ENCODE measurements at places on chromosomes 1 and 21.

DNA sequence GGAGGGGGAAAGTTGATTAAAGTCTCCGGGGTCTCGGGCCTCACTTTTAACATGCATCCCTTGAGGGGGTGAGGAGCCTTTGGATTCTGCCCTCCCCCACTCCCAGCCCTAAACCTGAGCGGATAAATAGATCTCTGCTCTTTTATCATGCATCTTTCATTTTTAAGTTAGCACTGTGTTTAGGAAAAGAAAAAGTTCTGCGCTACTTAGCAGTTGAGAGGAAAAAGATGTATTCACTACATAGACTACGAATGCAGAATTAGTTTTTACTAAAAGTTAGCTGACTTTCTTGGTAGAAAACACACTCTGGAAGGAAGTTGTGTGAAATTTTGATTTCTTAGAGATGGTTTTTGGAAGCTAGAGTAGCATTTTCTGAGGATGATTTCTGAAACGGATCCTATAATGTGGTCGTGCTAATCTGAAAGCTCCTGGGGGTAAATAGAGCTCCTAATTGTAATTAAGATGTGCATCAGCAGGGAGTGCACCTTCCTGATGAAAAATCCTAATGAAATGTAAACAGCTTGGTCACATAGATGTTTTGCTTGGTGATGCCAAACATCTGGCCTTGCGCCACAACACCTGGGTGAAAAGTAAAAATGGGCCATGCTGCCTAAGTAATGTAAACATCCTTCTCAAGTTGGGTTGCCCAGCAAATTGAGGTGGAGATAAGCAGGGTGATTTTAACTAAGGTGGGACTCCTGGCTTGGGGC lies 1.8 kb downstream of the ROR1 start:
- no peak for DNase-seq

- DNase-seq = no peak
Observed at GRCh38 chr1:15525050-15526020, 1.3 kb upstream of the DNAJC16 start.

DNA sequence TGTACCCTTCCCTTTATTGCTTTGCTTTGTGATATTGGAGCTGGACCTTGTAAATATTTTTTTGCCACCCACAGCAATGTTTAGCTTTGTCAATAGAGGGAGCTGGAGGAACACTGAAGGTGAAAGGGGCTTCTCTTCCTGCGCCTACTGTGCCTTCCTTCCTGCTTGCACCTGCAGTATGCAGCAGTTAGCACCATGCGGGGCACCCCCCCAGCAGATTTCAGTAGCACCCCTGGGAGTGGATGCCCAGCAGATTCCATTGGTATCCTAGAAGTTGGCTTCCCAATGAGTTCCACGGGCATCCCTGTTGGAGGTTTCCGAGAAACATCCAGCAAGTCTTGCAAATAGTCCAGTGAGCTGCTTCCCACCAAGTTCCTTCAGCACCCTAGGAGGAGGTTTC lies 25.6 kb downstream of the S100A10 start:
- peak; percentile 59 for DNase-seq

DNA sequence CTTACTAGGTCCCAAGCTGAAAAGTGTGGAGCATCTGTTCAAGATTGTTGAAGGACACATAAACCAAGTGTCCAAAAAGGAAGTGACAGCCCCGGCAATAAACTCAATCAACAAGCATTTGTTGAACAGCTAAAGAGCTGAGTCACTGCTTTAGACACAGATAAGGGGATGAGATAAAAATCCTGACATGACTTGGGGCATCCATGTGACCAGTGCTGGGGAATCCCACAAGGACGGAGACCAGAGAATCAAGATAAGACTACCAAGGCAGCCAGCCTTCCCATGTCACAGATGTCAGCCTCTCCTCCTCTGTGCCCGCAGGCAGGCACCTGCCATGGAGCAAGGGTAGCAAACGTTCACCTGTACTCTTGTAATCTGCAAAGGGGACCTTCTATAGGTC lies 118.6 kb upstream of the KAZN start:
- DNase-seq = no peak

- no peak for DNase-seq
Observed at GRCh38 chr1:58487002-58487401, 59.5 kb downstream of the OMA1 start.

DNA sequence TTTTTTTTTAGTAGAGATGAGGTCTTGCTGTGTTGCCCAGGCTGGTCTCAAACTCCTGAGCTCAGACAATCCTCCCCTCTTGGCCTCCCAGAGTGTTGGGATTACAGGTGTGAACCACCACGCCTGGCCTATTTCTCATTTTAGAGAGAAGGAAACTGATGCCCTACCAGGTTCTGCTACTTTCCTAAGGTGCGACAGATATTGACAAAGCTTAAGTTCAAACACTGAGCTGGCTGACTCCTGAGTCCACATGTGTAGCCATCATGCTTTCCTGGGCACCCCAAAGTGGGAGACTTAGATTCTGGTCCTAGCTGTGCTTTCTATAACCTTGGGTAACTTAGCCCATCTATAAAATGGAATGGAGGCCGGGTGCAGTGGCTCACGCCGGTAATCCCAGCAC lies 5.1 kb upstream of the TMEM222 start:
- no peak for DNase-seq

- no peak for DNase-seq
Observed at GRCh38 chr1:227124473-227124872, 184.4 kb downstream of the COQ8A start.

GRCh38 chr21:26736449-26736848 lies 108.8 kb downstream of the ADAMTS1 start:
- no peak for DNase-seq

DNA sequence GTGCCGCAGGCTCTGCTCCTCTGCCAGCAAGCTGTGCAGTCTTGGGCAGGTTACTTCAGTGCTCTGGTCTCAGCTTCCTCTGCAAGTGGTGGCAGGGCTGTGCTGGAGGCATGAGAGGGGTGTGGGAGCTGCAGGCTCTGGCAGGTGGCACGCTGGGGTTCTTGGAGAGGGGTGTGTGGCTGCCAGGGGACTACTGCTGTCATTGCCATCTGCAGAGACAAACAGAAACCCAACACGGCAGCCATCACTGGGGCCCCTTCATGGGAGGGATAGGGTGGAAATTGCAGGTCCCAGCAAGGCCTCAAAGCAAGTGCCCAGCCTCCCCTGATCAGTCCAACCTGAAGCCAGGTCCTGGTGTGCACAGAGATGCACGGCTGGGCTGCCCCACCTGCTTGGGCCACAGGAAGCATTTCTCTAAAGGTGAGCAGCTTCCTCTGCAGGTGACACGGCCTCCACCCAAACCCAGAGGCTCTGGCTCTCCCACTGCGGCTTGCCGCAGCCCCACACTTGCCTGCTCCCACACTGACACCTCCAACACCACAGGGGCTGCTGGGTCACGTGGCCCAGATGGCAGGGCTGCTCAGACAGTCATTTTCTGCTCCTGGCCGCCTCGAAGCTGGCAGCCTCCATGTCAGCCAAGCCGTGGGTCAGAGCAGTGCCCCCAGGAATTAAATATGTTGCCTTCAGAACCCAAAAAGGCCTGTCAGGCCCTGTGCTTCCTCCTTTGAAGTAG lies 4.1 kb upstream of the COL6A2 start:
- DNase-seq = no peak

GRCh38 chr1:116203920-116204319 lies 92.7 kb downstream of the MAB21L3 start:
- no peak for DNase-seq

- no peak for DNase-seq
Observed at GRCh38 chr1:189970331-189971230, 507.1 kb downstream of the BRINP3 start.

- DNase-seq = no peak
Observed at GRCh38 chr1:113283914-113284313, 106.4 kb upstream of the MAGI3 start.

DNA sequence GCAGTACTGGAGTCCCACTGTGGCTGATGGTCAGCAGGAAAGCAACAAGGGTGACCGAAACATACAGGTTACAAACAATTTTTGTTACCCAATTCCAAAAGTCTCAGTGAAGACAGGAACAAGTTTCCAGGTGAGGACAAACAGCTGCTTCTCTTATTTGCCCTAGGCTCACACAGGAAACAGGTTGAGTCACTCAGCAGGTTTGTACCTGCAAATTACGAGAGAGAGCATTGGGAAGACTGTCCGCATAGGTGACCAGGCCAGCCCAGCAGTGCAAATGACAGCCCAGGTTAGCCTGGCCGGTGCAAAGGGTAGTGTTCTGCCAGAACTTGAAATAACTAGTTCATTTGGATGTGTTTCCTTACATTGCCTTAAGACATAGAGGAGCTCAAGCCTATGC lies 40.0 kb upstream of the DSCAM start:
- DNase-seq = no peak

GRCh38 chr1:168628807-168629206 lies 52.4 kb downstream of the XCL1 start:
- DNase-seq = peak; percentile 7

DNA sequence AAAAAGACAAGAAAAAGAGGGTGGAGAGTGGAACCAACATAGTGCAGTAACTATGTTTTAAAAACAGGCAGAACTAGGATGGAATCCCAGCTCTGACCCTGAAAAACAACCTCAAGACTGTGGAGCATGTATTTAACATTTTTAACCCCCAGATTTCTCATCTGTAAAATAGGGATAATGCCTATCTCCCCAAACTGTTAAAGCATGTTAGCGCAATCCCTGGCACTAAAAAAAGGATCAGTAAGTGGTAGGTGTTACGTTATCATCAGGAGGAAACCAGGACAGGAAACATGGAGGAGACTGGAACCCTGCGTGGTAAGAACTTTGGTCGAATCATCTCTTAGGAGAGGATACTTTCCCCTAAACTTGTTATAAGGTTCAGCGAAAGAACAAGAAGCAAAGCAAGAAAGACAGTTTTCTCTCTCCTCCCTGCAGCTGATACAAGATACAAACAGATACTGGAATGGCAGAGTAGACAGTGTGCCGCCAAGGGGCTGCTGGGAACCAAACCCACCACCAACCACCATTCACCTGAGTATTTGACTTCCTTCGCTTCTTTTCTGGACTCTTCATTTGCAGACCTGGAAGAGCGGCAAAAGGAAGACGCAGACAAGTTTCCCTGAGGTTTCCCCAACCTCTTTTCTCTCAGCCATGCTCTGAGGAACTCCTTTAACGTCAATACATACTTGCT lies 991 bp downstream of the PYGO2 start:
- no peak for DNase-seq

- peak; percentile 22 for DNase-seq
Observed at GRCh38 chr1:154157520-154158306, 2.8 kb upstream of the NUP210L start.

DNA sequence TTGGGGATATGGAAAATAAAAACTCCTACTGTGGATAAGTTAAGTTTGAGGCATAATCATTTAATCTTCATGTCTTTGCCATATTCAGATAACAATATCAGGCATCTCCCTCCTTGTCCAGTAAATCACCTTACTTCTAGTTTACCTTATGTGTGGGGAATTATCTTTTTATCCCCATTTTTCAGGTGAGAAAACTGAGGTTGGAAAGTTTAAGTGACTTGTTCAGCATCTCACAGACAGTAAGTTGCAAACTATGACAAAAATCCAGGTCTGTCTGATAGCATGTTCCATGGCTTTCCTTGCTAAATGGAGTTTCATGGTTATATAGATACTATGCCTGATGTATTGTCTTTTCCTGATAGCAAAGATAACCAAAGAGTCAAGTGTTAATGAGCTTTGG lies 79.7 kb downstream of the TMEM200B start:
- no peak for DNase-seq

DNA sequence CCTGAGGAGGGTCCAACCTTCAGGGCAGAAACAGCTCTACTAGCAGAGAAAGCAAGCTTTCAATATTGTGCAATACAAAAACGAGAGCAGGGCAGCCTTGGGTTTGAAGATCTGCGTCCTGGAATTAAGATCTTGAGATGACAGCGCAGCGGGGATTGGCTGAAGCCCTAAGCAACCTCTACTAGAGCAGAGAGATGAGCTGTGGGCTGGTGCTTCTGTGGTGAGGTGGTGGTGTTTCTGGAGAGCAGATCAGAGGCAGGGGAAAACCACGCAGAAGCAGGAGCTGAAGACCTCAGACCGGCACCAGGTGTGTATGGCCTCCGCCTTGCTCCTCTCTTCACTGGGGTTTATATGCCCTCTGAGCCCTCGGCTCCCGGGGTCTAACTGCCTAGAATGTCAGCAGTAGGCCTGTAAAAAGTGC lies 12.5 kb downstream of the TRAF3IP3 start:
- peak; percentile 46 for DNase-seq

- DNase-seq = no peak
Observed at GRCh38 chr1:205575294-205575885, 56.4 kb downstream of the ELK4 start.

DNA sequence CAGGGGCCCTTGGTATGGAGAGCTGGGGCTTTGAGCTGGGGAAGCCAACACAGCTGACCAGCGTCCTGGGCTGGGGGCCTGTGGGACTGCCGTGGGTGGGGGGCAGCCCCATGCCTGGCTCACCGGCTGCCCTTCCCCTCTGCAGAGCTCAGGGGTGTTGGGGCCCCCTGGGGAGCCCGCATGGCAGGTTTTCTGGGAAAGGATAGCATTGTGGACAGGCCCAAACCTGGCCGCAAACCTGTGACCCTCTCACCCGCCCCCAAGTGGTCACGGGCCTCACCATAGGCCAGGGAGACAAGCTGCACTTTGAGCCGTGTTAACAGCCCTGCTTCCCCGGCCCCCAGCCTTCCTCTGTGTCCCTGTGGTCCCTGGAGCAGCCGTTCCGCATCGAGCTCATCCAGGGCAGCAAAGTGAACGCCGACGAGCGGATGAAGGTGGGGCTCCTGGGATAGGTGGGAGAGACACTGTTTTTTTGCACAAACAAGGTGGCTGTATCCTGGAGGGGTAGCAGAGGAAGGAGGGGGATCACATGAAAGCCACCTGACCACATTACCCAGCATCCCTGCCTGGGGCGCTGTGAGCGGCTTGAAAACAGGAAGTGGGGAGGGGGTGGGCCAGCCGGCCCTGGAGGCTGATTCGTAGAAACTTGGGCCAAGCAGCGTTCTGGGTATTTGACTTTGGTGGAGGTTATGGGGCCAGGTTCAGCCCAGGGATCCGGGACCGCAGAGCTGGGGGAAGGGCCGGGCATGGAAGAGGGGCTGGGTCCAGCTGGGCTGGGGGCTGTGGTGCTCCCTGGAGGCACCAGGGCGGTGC lies 65.9 kb downstream of the PIK3CD start:
- peak; percentile 80 for DNase-seq

GRCh38 chr1:171740987-171741871 lies 636 bp downstream of the VAMP4 start:
- peak; percentile 25 for DNase-seq

Measured in activated CD4-positive, alpha-beta T cell treated with anti-CD3 and anti-CD28 coated beads, Interleukin-2, amount 50 U/mL, for 24 hours (primary cell).